ENCODE measurements at places on chromosomes 4 and X.

- DNase-seq, result peak; percentile 90
These were observed 177.0 kb downstream of the CAMK2D start for GRCh38 chr4:113584407-113585150.

GRCh38 chrX:154082396-154083125 lies 15.0 kb downstream of the MECP2 start:
- peak; percentile 67 for DNase-seq

DNA sequence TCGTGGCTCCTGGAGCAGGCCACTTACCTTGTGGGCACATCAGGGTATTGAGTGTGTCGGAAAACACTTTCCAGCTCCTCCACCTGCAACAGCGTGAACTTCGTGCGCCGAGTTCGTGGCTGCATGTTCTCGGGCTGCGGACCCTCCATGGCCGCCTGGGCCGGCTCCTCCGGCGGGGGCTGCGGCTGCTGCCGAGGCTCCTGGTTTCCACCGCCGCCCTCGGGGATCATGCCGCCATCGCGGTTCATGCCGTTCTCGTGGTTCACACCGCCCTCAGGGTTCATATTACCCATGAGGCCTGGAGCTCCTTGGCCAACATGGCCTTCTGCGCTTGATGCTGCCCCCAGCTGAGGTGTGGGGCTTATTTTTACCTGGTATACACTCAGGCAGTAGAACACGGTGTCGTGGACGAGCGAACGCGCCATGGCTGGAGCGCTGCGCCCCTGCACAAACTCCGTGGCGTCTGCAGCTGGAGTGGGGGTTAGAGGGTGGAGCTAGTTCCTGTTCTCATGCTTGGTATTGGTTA lies at the start of gene RHOXF1:
Gene RHOXF1 (minus strand): TSS at position 476 of the 526 bp plus-strand sequence. CDS start 51 bp downstream, at position 425.
- no peak for DNase-seq

DNA sequence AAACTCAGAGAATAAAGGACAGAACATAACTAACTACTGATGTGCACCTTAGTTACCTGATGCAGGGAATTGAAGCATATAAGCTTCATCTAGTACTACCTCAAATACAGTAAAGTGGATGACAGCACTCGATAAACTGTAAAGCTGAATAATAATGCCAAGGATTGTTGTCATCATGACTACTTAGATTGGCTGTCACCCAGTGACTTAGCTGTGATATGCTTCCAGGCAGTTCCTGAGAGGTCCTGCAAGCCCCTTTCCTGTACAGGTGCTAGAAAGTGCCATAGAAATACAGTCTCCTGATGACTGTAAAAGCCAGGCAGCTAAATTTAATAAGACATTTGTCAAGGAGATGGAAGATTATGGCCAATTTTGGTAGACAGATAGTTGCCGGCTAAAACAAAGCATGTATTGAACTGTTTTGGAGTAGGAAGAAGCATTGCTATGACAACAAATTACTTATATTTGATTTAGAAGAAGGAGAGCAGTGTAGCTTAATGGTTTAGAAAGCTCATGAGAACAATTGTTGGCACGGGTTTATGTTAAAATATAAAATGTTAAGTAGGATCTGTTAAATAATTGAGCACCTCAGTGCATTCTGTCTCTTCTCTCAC lies 29.7 kb downstream of the TMEM164 start:
- no peak for DNase-seq

DNA sequence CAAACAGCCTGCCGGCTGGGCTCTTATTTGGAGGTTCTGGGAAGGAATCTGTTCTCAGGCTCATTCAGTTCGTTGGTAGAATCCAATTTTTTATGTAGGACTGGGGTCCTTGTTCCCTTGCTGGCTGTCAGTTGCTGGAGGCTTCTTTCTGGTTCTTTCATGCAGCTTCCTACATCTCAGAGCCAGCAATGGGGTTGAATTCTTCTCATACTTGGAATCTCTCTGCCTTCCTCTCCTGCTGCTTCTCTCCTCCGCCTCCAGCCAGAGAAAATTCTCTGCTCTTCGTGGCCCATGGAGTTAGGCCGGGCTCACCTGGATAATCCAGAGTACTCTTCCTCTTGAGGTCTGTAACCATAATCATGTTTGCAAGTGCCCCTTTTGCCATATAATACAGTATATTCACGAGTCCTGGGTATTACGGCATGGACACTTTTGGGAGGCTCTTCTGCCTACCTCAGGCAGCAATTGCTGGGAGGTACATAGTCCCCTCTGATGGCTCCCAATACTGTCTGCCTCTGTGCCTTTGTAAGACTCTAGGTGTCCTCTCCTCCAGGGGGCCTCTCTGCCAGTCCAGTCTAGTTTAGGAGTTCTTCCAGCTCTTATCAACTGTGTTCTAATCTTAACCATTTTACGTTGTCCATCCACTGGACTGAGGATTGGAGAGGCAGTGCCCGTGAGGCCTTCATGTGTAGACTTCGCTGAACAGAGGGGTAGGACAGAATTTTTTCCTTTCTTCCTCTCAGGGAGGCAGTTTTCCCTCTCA lies 2.2 kb downstream of the TRMT44 start:
- no peak for DNase-seq

- DNase-seq, result peak; percentile 95
These were observed at the start of gene PDGFRA for GRCh38 chr4:54228961-54229501. TSS of gene PDGFRA (plus strand) at chr4:54229293. CDS start at chr4:54258769, 29,476 bp downstream.

GRCh38 chr4:45693746-45694145 lies 430.1 kb downstream of the GABRG1 start:
- DNase-seq, result peak; percentile 0

- DNase-seq, result no peak
These were observed 7.6 kb downstream of the HNRNPDL start for GRCh38 chr4:82422616-82423015.

DNA sequence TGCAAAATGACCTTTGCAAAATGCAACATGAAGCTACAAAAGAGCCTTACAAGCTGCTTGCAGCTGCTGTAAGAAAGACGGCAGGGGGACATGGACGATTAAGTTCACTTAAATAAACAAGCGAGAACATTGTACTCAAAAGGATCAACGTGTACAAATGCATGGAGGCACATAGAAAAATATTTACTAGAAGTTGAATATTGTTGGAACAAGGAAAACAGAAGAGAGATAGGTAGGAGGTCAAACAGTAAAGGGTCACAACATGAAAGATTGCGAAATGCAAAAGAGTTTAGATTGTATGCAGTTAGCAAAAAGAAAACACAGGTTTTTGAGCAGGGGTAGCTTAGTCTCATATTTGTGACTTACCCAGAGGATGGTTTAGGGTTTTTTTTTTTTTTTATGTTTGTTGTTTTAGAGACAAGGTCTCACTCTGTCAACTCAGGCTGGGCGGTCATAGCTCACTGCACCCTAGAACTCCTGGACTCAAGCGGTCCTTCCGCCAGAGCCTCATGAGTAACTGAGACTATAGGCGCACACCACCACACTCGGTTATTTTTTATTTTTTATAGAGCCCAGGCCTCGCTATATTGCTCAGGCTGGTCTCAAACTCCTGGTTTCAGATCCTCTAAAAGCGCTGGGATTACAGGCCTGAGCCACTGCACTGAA lies 1.4 kb upstream of the PHF8 start:
- no peak for DNase-seq

DNA sequence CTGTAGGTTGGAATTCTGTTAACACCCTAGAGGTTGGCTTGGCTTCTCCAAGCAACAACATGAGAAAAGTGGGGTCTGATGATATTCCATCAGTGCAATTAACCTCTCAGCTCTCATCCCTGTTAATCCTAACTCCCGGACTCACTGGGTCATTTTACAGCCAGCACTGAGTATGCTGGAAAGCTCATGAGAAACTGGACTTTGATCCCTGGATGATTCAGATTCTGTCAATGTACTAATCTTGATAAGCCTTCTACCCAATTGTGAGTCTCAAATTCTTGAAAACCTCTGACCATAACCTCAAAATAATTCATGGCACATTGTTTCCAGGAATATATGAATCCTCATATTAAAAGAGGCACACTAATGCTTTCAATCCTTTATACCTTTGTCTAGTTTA lies 244.3 kb upstream of the DCAF8L1 start:
- DNase-seq, result no peak

- DNase-seq, result no peak
These were observed 15.0 kb upstream of the STARD8 start for GRCh38 chrX:68632491-68632890.

- DNase-seq, result peak; percentile 56
These were observed 7.6 kb downstream of the DLG3 start for GRCh38 chrX:70452143-70452733.

- DNase-seq, result no peak
These were observed 222.0 kb upstream of the HHIP start for GRCh38 chr4:144423930-144424329.

Data from fibroblast of skin of scalp (primary cell).